ENCODE measurements at places on chromosomes 1 and 21. TPM values are rescaled to one million over a fixed set of nuclear protein-coding genes. Genes with fewer than 3 reads are reported as not detected.

The CCDC24 gene
- total RNA-seq, result 2.5 TPM

The NUDC gene
- 33.3 TPM for total RNA-seq

The PROX1 gene
- 13.8 TPM for total RNA-seq

The ORC1 gene
- 11.5 TPM for total RNA-seq

The TNFSF4 gene
- 11.8 TPM for total RNA-seq

The TFF2 gene
- not detected for total RNA-seq

The CA6 gene
- total RNA-seq, result not detected

The FAM72D gene
- 0.65 TPM for total RNA-seq

The LRRC38 gene
- total RNA-seq, result not detected

The RHD gene
- not detected for total RNA-seq

The CLCNKA gene
- not detected for total RNA-seq

The SLC9C2 gene
- not detected for total RNA-seq

The PYHIN1 gene
- total RNA-seq, result not detected

The RFX5 gene
- 54.9 TPM for total RNA-seq

The PDPN gene
- 0.33 TPM for total RNA-seq

The SAMD11 gene
- not detected for total RNA-seq

The SHISA4 gene
- total RNA-seq, result 20.3 TPM

The HSD3B2 gene
- total RNA-seq, result not detected

The ANGEL2 gene
- 39.2 TPM for total RNA-seq

The CFAP107 gene
- total RNA-seq, result not detected

The AADACL4 gene
- total RNA-seq, result not detected

The EVA1B gene
- total RNA-seq, result 101 TPM

The THEM5 gene
- not detected for total RNA-seq

The ELAPOR1 gene
- 0.86 TPM for total RNA-seq

The AIM2 gene
- total RNA-seq, result not detected

The AVPR1B gene
- total RNA-seq, result not detected

The TACSTD2 gene
- 23.8 TPM for total RNA-seq
